ENCODE measurements at places on chromosomes 16 and 17. TPM values are rescaled to one million over a fixed set of nuclear protein-coding genes. Genes with fewer than 3 reads are reported as not detected.

DNA sequence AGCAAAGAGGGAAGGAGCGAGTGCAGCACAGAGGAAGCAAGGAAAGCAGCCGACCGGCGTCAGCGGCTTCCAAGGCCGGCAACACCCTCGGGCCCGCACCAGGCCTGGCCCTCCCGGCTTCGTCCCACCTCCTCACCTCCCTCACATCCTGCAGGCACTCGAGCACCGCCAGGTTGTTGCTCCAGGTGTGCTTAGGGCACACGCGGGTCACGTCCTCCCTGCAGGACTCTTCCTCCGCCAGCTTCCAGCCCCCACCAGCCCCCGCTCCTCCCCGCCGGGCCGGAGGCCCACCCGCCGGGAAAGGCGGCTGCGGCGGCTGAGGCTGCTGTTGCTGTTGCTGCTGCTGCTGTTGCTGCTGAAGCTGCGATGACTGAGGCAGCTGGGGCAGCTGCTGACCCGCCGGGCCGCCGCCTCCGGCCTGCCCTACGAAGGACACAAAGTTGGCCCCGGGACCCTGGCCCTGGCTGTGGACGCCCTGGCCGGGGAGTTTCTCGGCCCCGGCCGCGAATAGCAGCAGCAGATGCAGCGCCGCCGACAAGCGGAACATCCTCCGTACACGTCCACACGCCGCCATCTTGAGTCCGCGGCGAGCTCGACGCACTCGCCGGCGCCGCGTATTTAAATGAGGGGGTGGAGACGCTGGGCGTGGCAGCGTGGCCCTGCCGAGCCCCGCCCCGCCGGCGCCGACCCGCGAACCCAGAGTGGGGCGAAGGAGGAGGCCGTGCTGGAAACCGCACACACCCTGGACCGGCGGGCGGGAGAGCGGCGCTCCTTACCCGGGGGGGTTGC is at the start of gene GLG1:
GLG1 (minus strand) TSS at position 594 of the 789 bp plus-strand sequence; CDS start at position 574, 20 bp downstream.
- DNase-seq, result peak; percentile 94

GRCh38 chr17:27628376-27628775 is 2.6 kb upstream of the LGALS9 start:
- DNase-seq, result no peak

DNA sequence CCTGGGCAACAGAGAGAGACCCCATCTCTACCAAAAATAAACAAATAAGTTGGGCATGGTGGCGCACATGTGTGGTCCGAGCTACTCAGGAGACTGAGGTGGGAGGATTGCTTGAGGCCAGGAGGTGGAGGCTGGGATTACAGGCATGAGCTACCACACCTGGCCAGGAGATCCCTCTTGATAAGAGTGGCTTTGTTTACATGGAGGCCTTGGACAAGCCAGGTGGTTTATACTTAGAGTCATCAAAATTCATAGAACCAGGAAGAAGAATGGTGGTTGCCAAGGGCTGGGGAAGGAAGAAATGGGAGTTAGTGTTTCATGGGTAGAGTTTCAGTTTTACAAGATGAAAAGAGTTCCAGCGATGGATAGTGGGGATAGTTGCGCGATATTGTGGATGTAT is 8.8 kb upstream of the ZFP1 start:
- no peak for DNase-seq

DNA sequence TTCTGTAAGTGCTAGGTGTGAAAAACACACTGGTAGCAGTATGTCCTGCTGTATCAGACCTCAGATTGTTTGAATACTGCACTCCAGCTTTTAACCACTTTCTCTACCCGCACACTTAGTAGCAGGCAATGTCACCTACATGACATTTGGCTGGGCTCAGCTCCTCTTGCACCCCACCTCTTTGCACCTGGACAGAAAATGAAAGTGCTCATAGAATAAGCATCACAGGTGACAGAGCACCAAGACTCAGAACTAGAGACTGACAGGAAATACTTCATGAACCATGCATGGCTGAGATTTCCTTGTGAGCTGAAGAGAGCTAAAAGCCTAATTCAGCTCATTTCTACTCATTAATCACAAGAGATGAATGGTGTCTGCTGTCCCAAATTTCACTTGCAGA is 1014.2 kb upstream of the CDH8 start:
- no peak for DNase-seq

ABCA10 gene
- 12.8 TPM for total RNA-seq

GRCh38 chr16:2208308-2208707 is 2.4 kb downstream of the BRICD5 start:
- DNase-seq, result no peak

- no peak for DNase-seq
These were observed 41.0 kb upstream of the INTS2 start for GRCh38 chr17:61968757-61969156.

- no peak for DNase-seq
These were observed 305.1 kb upstream of the GOT2 start for GRCh38 chr16:59039066-59039720.

GRCh38 chr17:59368218-59368857 is 36.9 kb downstream of the YPEL2 start:
- DNase-seq, result no peak

PRM3 gene
- total RNA-seq, result not detected

DNA sequence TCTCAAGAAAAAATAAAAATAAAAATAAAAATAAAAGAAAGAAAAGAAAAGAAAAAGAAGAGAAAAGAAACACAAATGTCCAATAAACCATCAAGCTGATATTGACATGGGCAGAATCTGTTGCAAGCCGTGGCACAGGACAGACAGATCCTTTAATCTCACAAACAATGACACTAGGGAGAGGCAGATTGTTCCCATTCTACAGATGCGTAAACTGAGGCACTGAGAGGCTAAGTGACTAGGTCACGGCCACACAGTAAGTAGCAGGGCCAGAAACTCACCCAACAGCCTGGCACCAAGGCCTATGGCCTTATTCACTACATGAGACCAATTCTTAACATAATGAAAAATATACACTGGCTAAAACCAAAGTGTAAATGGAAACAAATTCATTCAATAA is 28.3 kb upstream of the ZFP90 start:
- no peak for DNase-seq

GRCh38 chr17:31537565-31538011 is 146.1 kb downstream of the RAB11FIP4 start:
- no peak for DNase-seq

SPN gene
- total RNA-seq, result 1.4 TPM

- no peak for DNase-seq
These were observed 34.5 kb upstream of the TEX2 start for GRCh38 chr17:64297467-64298088.

DNA sequence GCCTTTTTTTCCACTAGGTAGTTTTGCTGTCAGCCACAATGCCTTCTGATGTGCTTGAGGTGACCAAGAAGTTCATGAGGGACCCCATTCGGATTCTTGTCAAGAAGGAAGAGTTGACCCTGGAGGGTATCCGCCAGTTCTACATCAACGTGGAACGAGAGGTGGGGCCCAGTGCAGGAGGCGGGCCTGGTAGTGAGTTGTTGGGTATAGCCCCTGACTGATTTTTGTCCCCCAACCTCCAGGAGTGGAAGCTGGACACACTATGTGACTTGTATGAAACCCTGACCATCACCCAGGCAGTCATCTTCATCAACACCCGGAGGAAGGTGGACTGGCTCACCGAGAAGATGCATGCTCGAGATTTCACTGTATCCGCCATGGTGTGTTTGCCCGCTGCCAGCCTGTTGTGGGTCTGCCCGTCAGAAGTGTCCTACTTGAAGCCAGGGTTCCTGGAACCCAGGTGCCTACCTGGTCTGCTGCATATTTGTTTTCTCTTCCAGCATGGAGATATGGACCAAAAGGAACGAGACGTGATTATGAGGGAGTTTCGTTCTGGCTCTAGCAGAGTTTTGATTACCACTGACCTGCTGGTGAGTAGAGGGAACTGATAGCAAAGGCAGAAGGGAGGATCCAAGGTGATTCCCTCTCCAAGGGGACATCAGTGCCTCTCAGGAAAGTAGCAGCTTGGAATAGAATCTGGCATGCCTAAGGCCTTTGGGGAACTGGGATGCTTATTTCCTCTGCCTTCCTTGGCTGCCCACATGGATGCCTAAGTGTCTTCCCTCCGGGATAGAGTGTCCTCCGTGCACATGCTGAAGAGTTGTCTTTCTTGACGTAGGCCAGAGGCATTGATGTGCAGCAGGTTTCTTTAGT is 1.9 kb upstream of the CD68 start:
- no peak for DNase-seq

ZNF385C gene
- 0.27 TPM for total RNA-seq

- DNase-seq, result no peak
These were observed 16.9 kb downstream of the CLEC16A start for GRCh38 chr16:10961231-10961630.

DNA sequence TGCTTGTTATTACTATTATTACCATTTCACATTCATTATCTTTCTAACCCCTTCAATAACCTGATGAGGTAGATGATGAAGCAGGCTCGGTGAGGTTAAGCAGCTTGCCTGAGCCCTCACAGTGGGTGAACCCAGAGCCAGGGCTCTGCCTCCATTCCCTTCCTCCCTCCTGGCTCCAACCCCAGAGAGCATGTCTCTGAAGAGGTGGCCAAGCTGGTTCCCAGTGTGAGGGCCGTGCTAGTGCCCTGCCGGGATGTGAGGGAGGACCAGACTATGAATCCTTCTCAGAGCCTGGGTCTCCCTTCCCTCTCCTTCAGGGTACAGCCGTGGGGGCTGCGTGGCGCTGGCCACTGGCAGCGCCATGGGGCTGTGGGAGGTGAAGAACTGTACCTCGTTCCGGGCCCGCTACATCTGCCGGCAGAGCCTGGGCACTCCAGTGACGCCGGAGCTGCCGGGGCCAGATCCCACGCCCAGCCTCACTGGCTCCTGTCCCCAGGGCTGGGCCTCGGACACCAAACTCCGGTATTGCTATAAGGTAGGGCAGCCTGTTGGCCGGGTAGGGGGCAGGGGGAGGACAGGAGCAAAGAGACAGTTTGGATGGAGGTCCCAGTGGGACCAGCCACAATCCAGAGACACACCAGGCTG is 49.6 kb downstream of the MRC2 start:
- no peak for DNase-seq

TMEM132E gene
- total RNA-seq, result 0.09 TPM

- DNase-seq, result peak; percentile 60
These were observed 717 bp upstream of the CNP start for GRCh38 chr17:41965694-41966462.

GRCh38 chr16:83248735-83249463 is 558.9 kb upstream of the HSBP1 start:
- no peak for DNase-seq

DNA sequence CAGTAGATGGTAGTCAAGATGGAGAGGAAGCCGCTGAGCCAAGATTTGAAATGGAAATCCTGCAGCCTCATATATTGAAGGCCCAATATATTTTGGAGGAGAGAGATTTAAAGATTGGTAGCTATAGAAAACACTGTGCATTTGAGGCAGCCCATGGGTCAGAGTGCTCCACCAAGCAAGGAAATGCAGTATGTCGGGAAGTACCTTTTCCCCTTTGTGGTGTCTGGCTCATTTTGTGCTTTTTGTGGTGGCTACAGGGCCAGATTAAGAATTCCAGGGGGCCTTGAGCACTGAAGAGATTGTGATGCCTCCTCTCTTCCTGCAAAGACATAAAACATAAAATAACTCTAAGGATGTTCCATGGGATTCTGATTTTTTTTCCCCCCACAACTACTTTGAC is 39.6 kb downstream of the CDRT15 start:
- no peak for DNase-seq

GRCh38 chr17:39979016-39979670 is 1.5 kb upstream of the PSMD3 start:
- no peak for DNase-seq

- DNase-seq, result peak; percentile 3
These were observed 14.0 kb upstream of the FAM83G start for GRCh38 chr17:19018600-19018950.

- DNase-seq, result peak; percentile 47
These were observed 11.5 kb downstream of the EPOP start for GRCh38 chr17:38663125-38663751.

- DNase-seq, result no peak
These were observed 38.2 kb downstream of the GRB2 start for GRCh38 chr17:75367312-75367711.

- no peak for DNase-seq
These were observed 14.1 kb downstream of the SLC7A6OS start for GRCh38 chr16:68296693-68297092.

DNA sequence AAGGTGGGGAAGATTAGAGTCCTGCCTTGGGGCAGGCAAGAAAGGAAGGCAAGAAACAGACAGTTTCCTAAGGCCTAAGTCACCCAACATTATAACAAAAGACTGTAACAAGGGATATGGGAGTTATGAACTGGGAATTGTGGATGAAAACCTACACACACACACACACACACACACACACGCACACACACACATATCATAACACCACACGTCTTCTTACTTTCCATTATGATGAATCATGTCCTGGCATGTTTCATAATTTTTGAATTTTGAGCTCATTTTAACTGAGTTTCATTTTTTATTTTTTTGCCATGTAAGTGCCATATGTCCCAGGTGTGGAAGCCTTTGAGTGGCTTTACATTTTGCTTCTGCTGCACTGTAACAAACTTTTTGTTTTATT is 29.9 kb downstream of the HS3ST2 start:
- DNase-seq, result no peak

GRCh38 chr17:31513731-31514427 is 122.4 kb downstream of the RAB11FIP4 start:
- no peak for DNase-seq

GRCh38 chr17:17506181-17506741 is 10.1 kb upstream of the RASD1 start:
- DNase-seq, result peak; percentile 70

DNA sequence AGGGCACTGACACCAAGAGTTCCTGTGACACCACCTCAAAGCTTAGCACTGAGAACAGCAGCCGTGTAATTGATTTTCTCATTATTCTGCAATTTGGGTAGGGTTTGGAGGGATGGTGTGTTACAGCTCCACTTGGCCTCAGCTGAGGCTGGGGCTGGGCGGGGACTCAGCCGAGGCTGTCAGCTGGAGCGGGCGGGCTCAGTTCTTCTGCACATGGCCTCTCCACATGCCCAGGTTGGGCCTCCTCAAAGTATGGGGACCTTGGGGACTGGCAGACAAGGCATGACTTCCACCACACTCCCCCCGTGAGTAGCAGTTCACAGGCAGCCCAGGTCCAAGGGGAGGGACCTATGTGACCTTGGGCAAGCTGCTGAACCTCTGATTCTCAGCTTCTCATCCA is 171.5 kb downstream of the IRF8 start:
- DNase-seq, result no peak

GRCh38 chr16:72362973-72363372 is 191.0 kb upstream of the PMFBP1 start:
- DNase-seq, result no peak
